Stimulated activated CD8-positive, alpha-beta memory T cell treated with anti-CD3 and anti-CD28 coated beads, Interleukin-15, amount 100 ng/mL, for 1 hour (primary cell): ENCODE measurements at places on chromosomes 6 and 20.

- no peak for DNase-seq
Observed at GRCh38 chr6:154164397-154164796, 125.4 kb downstream of the OPRM1 start.

DNA sequence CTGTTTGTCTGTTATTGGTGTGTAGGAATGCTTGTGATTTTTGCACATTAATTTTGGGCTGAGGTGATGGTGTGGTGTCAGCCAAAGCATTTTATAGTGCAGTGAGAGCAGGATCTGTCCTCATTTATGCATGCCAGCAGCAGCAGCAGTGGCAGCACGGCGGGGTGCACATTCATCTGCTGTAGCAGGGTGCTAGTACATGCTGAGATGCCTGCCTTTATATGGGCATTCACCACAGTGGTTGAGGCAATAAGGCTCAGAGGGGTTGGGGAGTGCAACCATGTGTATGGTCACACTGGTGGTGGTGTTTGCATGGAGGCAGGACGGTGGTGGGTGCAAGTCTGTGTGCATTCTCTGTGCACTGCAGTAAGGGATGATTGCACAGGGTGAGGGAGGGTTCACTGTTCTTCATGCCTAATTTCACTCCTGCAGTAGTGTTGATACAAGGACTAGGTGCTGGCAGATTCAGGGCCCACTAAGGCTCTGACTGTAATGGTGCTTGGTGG is 129.3 kb upstream of the SYNCRIP start:
- no peak for DNase-seq

DNA sequence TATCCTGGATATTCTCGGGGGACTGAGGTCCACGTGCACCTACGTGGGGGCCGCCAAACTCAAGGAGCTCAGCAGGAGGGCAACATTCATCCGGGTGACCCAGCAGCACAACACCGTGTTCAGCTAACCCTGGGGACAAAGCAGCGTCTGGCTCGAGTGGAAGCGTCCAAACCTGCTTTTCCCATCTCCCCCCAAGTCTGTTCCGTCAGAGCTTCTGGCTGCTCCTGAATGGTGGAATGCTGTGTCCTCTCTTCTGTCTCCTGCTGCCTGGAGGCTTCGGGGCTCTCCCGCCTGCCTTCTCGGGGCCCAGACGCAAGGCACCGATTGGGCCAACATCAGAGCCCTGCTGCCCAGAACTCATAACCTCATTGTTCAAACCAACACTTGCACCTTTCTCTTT is 56.7 kb downstream of the GMPR start:
- DNase-seq, result no peak

DNA sequence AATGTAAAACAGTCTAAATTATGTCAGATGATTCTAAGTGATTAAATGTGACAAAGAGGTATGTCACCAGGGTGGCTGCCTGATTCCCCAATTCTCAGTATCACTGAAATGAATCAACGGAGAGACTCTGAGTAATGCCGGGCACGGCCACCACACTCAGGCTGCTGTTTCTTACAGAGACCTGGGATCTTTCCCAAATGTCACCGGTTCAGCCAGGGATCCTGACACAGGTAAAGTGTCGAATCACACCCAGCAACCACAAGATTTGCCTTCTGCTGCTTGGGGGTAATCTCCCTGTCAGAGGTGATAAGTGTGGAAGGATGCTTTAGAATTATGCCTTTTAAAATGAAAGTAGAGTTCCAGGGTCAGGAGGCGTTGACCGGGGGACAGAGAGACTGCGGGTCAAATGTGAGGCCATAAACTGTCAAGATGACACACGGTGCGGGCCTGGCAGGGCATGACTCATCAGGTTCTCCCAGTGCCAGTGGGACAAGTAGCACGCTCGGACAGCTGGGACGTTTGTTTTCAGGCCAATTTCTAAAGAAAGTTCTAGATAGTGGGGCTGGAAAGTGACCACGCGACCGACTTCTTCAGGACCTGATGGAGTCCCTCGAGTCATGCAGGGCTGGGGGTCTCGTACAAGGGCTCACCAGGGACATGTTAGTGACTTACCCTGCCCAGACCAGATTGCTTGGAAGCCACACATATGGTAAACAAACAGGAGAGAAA is 48.9 kb downstream of the PRDM1 start:
- no peak for DNase-seq

- no peak for DNase-seq
Observed at GRCh38 chr20:63252284-63252711, 2.0 kb downstream of the NKAIN4 start.

- no peak for DNase-seq
Observed at GRCh38 chr20:60403105-60403741, 445.0 kb downstream of the CDH26 start.

GRCh38 chr6:146974351-146974750 is 229.9 kb upstream of the STXBP5 start:
- DNase-seq, result no peak
